ENCODE measurements at places on chromosomes 5 and 9. TPM values are rescaled to one million over a fixed set of nuclear protein-coding genes. Genes with fewer than 3 reads are reported as not detected.

DNA sequence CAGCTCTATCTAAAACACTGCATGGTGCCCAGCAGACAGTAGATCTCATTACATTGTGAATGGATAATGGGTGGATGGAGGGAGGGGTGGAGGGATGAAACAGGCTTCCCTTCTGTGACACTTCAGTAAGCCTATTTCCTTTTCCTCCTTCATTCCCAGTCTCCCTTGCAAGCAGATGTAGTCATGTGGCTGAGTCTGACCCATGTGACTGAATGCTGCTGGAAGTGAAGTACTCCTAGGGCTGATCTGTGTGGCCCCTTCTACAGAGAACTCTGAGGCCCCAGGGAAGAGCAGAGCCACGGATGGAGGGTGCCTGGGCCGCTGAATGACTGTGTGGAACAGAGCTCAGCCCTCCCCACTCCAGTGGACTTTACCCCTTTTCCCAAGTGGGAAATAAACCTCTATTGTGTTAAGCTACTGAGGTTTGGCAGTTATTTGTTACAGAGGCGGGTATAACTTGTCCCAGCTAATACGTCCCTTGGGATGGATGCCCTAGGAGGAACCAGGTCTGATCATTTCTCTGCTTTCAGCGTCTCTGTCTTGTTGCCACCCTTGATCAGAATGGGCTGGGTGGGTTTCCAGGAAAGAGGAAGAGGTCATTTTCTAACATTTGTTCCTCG is 176.1 kb upstream of the MVB12B start:
- no peak for DNase-seq

CORO2A gene
- total RNA-seq = 0.43 TPM

PCDHA12 gene
- total RNA-seq = 0.31 TPM

DNA sequence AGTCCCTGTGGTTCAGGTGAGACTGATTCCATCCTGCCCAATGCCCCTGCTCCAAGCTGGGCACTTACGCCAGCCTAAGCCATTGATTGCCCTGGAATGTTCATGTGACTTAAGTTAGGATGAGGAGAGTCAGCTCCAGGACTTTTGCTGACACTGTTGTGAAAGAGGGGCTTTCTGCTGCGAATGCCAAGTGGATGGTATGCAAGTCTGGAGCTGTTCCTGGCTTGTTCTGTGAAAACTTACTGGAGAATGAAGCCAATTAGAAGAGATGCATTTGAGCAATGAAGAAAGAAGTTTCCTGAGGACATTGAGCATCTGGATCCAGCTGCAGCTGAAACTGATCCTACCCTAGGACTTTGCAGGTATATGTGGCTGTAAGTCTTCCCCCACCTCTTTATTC is 61.2 kb upstream of the ZFR start:
- DNase-seq = peak; percentile 25

DNA sequence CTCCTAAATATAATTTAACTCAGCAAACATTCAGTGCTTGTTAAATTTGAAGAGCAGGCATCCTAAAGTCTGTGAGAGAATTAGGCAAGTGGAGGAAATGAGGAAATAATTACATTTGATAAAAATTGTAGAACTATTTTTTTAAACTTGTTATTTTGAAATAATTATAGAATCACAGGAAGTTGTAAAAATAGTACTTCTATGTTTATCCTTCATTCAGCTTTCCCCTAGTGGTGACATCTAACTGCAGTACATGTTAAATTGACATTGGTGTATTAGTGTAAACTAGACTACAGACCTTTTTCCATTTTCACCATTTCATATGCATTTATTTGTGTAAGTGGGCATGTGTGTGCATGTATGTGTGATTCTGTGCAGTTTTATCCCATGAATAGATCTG is 51.6 kb downstream of the F2RL2 start:
- DNase-seq = no peak

GRCh38 chr5:10789021-10789420 is 28.0 kb upstream of the DAP start:
- DNase-seq = peak; percentile 80

GRCh38 chr9:76390656-76391055 is 3.6 kb downstream of the RFK start:
- DNase-seq = no peak

SOWAHA gene
- total RNA-seq = not detected

GRXCR2 gene
- 2.7 TPM for total RNA-seq

GRCh38 chr5:154374264-154374663 is 71.5 kb upstream of the SAP30L start:
- DNase-seq = no peak

DNA sequence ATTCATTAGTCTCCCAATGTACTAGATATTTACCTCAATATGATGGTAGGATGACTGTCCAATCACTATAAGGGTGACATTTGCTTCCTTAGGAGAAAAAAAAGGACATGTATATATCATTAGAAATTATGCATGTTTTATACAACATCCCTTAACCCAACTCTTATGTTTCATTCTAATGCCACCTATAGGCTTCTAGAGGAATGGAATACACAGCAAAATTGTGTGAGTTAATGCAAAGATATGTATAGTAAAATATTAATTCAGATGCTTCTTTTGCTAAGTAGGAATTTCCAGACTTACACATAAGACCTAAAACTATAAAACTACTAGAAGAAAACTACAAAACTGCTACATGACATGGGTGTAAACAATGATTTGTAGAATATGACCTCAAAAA is 3.5 kb downstream of the PRXL2C start:
- DNase-seq = no peak

- DNase-seq = no peak
These were observed 51.9 kb downstream of the CTNNA1 start for GRCh38 chr5:138805096-138805495.
